ENCODE measurements at places on chromosomes 5 and 9. TPM values are rescaled to one million over a fixed set of nuclear protein-coding genes. Genes with fewer than 3 reads are reported as not detected.

DNA sequence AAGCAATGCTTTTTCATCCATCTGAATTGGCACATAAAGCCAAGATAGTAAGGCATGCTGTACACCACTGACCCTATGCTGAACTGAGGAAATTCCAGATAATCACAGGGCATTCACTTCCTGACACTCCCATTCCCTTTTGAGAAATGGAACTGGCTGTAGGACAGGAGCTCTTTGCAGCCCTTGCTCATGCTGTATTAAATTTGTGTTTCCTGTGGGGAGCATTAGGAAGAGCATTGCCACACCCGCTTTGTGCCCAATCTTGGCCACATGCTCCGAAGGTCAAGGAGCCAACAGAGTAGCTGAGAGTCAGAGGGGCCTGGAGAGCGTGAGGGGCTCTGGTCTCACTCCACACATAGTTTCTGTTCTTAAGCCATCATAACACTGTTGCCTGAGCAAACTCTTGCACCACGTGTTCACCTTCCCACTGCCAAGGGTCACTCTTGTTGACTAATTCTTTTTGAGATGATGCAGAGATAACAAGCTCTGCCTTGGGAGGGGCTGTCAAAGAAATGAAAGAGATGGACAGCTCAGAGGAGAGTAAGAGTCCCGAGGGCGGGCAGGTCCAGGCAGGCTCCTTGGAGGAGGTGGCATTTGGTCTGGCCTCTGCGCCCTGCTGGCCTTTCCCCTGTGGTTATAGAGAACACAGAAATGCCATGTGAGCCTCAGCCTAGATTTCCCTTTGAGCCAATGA lies 31.7 kb upstream of the ARAP3 start:
- no peaks in the 10 kb centered on the region for H3K27me3 ChIP-seq
- no peaks in the 10 kb centered on the region for H3K36me3 ChIP-seq
- no peak overlapping the region for H3K4me3 ChIP-seq
- no peak for DNase-seq
- no peaks in the 10 kb centered on the region for H3K4me1 ChIP-seq

DNA sequence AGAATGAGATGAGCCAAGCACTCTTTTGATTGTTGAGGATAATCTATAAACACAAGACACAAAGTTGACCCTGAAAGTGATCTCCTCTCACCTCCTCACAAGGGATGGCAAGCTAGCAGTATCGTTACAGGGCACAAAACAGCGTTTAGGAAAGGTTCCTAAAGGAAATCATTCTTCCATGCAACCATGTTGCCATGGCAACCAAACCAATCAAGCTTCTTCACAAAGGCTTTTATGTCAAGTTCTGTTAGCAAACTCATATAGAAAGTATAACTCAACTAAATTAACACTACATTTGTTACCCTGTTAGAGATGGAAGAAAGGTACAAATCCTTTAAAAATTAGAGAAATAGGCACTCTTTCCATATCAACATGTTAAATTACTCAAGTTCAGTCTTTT lies 1016.8 kb upstream of the DMAC1 start:
- no peak overlapping the region for H3K27ac ChIP-seq
- no peaks in the 10 kb centered on the region for H3K36me3 ChIP-seq
- DNase-seq = no peak

GRCh38 chr9:28735738-28736342 lies 1162.6 kb upstream of the C9orf72 start:
- H3K27ac ChIP-seq = no peak overlapping the region
- no peak overlapping the region for H3K4me3 ChIP-seq
- no peaks in the 10 kb centered on the region for H3K4me1 ChIP-seq
- H3K27me3 ChIP-seq = no peaks in the 10 kb centered on the region

GRCh38 chr5:95334900-95335538 lies 50.1 kb upstream of the MCTP1 start:
- H3K27me3 ChIP-seq = no peaks in the 10 kb centered on the region
- no peak for DNase-seq
- H3K4me3 ChIP-seq = no peak overlapping the region
- no peaks in the 10 kb centered on the region for H3K36me3 ChIP-seq
- H3K27ac ChIP-seq = no peak overlapping the region
- H3K4me1 ChIP-seq = no peaks in the 10 kb centered on the region

GRCh38 chr9:2919347-2919746 lies 75.5 kb upstream of the PUM3 start:
- no peaks in the 10 kb centered on the region for H3K36me3 ChIP-seq
- H3K4me3 ChIP-seq = no peak overlapping the region
- no peaks in the 10 kb centered on the region for H3K27me3 ChIP-seq
- no peak overlapping the region for H3K27ac ChIP-seq

Gene SPINK4
- not detected for polyA plus RNA-seq

Gene FSD1L
- polyA plus RNA-seq = 0.70 TPM

Gene PCA3
- not detected for polyA plus RNA-seq

All from B cell (primary cell).